ENCODE measurements at places on chromosomes 1 and 21.

- DNase-seq: peak; percentile 54
These were observed at the start of gene TRABD2B for GRCh38 chr1:47997289-47998200. Gene TRABD2B, minus strand, starts transcription at chr1:47997385.

- no peak for DNase-seq
These were observed 53.6 kb downstream of the FBXO42 start for GRCh38 chr1:16298653-16299052.

- DNase-seq: no peak
These were observed 512.7 kb upstream of the ADGRL4 start for GRCh38 chr1:79519084-79519760.

- DNase-seq: no peak
These were observed 61.1 kb downstream of the GFI1 start for GRCh38 chr1:92425617-92426016.

DNA sequence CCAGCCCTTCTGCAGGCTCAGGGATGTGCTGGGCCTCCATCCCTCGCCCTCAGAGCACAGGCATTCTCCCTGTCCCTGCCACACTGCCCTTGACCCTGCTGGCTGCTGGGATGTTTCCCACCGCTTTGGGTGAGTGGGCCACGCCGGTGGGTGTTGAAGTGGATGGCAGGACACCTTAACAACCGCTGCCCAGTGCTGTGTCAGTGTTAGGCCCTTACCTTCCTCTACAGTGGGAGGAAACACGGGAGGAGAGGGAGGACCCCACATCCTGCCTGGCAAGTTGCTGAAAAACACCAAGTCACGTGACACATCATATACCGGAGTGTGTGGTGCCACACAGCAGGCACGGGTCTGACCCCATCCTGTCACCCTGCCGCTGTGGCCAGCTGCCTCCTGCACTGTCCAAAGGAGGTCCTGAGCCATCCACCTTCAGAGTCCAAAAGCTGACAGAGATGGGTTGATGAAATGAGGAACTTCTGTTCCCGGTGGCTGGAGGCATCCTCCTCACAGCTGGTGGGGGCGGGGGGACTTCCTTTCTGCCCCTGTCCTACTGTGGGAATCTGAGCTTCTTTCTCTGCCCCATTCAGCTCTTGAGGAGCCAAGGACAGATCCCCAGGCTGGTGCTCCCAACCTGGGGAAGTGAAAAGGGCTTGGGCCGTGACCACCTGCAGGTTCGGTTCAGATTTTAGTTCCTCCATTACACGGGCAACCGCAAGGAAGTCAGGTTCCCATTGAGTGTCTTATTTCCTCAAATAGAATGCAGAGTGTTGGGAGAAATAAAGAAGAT is 3.2 kb upstream of the THEMIS2 start:
- DNase-seq: peak; percentile 48

- no peak for DNase-seq
These were observed 112.9 kb downstream of the ZBTB18 start for GRCh38 chr1:244163861-244164510.

- no peak for DNase-seq
These were observed 64.2 kb downstream of the SLX9 start for GRCh38 chr21:45004059-45004422.

- no peak for DNase-seq
These were observed 53.6 kb downstream of the GLUL start for GRCh38 chr1:182337736-182338571.

GRCh38 chr1:94090761-94091160 is 30.2 kb downstream of the ABCA4 start:
- no peak for DNase-seq

GRCh38 chr1:19360432-19360831 is 48.3 kb downstream of the SLC66A1 start:
- no peak for DNase-seq

- DNase-seq: no peak
These were observed 676 bp downstream of the MORC3 start for GRCh38 chr21:36320421-36321324.

DNA sequence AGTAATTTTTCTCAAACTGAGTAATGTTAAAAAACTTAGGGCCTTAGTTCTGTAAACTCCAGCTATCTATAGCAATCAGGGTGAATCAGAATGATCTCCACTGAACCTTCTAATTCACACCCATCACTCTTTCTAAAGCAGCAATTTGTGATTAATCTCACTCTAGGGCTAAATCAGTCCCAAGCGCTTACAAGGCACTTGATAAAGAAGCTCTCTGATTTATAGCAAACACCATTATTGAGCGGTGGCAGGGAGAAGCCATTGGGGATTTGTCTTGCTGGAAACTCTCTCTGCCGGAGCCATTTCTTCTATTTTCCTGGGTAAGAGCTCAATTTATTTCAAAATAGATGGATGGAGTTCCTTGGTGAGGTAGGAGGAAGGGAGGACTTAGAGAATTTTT is 77.0 kb downstream of the OMA1 start:
- DNase-seq: no peak

Data from T-helper 17 cell (primary cell).